Activated CD4-positive, alpha-beta T cell treated with anti-CD3 and anti-CD28 coated beads, Interleukin-2, amount 50 U/mL, for 48 hours (primary cell): ENCODE measurements at places on chromosomes 16 and 17.

- DNase-seq: peak; percentile 77
Observed at GRCh38 chr17:78176548-78177025, 8.2 kb downstream of the SYNGR2 start.

- DNase-seq: no peak
Observed at GRCh38 chr16:80366023-80366422, 174.8 kb upstream of the DYNLRB2 start.

DNA sequence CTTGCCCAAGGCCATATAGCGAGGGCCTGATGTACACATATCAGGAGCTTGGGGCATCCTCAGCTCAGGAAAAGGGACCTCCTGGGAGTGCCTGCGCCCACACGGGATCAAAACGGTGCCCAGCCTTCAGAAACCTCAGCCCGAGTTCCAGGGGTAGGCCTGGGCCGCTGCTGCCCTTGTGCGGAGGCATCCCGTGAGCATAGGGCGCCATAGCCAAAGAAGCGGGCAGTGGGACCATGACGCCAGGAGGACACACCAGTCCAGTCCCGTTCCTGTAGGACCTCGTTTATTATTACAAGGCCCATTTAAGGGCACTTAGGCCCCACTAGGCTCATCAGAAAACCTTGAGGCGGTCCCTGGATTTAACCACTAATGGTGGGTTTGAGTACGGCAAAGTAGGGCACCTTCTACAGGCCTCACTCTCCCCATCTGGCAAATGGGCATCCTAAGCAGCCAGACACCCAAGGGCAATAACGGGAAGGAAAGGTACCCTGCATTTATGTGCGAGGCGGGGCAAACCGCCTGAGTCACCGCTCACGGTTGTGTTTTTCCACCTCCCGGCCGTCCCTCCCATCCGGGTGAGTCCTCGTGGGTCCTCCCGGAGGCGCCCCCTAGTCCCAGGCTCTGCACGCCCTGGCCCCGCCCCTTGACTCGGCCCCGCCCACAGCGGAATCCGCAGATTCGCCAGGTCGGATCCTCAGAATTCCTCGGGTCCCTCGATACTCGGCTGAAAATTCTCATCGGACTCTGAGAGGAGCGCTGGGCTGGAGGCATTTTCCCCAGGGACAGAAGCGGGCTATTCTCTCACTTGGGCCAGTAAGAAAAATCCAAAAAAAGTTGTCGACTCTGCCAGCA, 726 bp upstream of the SETD1A start:
- peak; percentile 95 for DNase-seq

DNA sequence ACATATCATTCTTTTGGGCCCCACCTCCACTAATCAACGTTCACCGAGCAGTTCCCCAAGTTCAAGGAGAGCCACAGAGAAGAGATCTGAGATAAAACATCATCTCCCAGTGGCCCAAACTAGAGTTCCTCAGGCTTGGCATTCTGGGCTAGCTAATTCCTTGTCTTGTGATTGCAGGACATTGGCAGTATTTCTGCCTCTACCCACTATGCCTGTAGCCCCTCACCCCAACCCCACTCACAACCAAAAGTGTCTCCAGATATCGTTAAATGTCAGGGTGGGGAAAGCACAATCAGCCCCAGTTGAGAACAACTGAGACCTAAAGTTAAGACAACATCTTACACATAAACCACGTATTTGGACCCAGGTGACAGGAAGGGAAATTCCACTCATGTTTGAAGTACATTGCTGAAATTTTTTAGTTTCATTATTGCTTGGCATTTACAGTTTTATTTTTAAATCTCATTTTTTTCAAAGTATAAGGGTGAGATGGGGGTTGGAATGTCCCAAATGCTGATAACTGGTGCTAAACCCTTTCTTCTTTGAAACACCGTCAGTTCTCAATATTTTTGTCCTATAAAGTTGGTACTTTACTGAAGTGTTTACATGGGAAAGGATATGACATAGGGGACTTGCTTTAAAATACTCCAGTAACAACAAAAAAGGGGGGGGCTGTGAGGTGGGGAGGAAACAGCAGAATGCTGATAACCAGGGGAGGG, 13.6 kb downstream of the ZC3H7A start:
- peak; percentile 44 for DNase-seq

DNA sequence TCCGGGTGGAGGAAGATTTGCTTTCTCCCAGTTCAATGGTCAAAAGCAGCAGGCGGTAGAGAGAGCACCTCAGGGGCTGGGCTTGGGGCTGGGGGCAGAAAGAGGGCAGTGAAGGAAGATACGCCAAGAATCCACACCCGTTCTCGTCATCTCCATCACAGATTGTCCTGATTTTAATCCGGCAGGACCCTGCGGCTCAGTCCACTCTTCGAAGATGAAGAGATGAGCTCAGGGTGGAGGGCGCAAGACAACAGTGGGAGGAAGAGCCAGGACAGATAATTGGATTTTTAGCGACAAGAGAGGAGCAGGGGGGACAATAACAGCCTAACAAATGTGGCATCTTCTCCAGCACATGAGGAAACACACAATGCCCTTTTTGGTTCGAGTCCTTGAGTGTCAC, 165.9 kb downstream of the SDK2 start:
- DNase-seq: no peak

- DNase-seq: no peak
Observed at GRCh38 chr16:80231121-80231520, 309.7 kb upstream of the DYNLRB2 start.

DNA sequence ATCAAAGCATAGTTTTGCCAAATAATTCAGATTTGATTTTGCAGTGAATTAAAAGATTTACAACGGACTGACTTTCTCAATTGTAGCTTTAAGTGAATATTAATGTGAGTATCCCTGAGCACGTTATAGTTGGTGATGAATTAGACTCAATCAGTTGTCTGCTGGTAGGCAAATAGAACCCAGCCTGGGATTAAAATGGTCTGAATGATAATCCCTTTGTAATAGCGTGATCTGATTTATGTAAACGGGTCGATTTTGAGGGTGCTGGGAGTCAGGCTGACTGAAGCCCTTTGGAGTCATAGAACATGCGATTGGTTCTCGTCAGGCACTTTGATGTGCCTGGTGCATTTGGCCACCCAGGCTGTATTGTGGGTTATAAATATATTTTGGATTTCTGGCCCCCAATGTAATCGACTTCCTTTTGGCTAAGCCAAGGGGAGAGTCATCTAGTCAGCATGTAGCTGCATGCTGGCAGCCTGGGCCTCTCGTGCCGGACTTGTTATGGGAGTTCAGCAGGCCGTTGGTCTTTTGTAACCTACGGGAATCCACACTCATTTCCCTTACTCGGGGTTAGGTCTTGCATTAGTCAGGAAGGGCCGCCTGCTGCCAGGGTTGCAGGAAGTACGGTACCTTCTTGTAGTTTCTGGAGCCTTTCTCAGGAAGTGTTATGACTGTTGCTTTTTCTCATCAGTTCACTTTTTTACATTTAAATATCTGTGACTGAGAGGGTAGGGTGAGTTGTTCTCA, 5.4 kb downstream of the PGS1 start:
- DNase-seq: peak; percentile 83

GRCh38 chr17:73956169-73956568, 247.3 kb upstream of the RPL38 start:
- no peak for DNase-seq
